Tracheal epithelial cell (primary cell): ENCODE measurements at places on chromosomes 7 and 10. TPM values are rescaled to one million over a fixed set of nuclear protein-coding genes. Genes with fewer than 3 reads are reported as not detected.

SPDYE6 gene
- total RNA-seq: not detected in 2 replicates

ZNF746 gene
- 19.2 and 20.7 TPM in 2 replicates for total RNA-seq

TMEM236 gene
- total RNA-seq: not detected in 2 replicates

FAM25G gene
- total RNA-seq: not detected in 2 replicates

BCCIP gene
- 38.6 and 46.0 TPM in 2 replicates for total RNA-seq

CPXM2 gene
- 0.21 and 0.48 TPM in 2 replicates for total RNA-seq

PIP gene
- total RNA-seq: not detected in 2 replicates

HYCC1 gene
- 21.1 and 23.4 TPM in 2 replicates for total RNA-seq

PTF1A gene
- not detected in 2 replicates for total RNA-seq

GNAT3 gene
- not detected in 2 replicates for total RNA-seq

TAS2R16 gene
- not detected in 2 replicates for total RNA-seq

KLLN gene
- total RNA-seq: 0.24 and 0.64 TPM in 2 replicates

TRIM74 gene
- not detected in 2 replicates for total RNA-seq

ANKRD22 gene
- 9.2 and 10.1 TPM in 2 replicates for total RNA-seq

CRPPA gene
- total RNA-seq: 0.43 and 0.96 TPM in 2 replicates

INHBA gene
- 4.9 and 21.9 TPM in 2 replicates for total RNA-seq

TMEM273 gene
- 0.48 TPM in 1 of 2 replicates, not detected in the other for total RNA-seq
